ENCODE measurements at places on chromosomes 16 and 17.

- DNase-seq, result no peak
Measured at GRCh38 chr16:76162046-76162445, 115.2 kb upstream of the CNTNAP4 start.

GRCh38 chr16:74617206-74617788, 10.4 kb upstream of the GLG1 start:
- DNase-seq, result no peak

DNA sequence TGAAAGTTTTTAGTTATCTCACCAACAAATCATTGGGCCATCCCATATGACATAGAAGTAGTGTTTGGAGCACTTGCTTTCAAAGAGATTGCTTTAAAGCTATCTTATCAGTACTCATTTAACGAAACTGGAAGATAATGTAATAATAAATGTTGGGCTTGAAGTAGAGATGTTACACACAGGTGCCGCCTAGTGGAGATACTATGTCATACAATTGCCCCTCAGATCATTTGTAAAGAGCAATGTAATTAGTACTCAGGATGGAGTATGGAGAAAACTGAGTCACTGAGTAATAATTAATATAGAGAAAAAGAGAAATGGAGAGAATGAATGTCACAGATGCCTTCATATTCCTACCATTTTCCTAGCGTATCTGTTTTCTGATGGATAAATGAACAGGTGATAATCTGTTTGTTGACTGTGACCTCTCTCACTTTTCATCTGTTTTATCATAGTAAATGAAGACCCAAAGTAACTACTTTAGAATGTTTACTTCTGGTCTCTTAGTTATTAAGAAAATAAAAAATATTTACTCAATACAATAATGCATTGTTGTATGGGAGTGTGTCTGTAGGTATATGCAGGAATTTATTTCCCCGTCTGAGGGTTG, 80.4 kb downstream of the EFCAB5 start:
- DNase-seq, result peak; percentile 44

GRCh38 chr16:3587547-3588110, 10.4 kb upstream of the NLRC3 start:
- no peak for DNase-seq

GRCh38 chr17:28553000-28553505, 629 bp upstream of the UNC119 start:
- DNase-seq, result no peak

- no peak for DNase-seq
Measured at GRCh38 chr16:55597928-55598327, 31.4 kb downstream of the CAPNS2 start.

GRCh38 chr17:57125866-57126265, 40.8 kb downstream of the AKAP1 start:
- DNase-seq, result no peak

- no peak for DNase-seq
Measured at GRCh38 chr16:23476289-23476688, 23.3 kb upstream of the COG7 start.

DNA sequence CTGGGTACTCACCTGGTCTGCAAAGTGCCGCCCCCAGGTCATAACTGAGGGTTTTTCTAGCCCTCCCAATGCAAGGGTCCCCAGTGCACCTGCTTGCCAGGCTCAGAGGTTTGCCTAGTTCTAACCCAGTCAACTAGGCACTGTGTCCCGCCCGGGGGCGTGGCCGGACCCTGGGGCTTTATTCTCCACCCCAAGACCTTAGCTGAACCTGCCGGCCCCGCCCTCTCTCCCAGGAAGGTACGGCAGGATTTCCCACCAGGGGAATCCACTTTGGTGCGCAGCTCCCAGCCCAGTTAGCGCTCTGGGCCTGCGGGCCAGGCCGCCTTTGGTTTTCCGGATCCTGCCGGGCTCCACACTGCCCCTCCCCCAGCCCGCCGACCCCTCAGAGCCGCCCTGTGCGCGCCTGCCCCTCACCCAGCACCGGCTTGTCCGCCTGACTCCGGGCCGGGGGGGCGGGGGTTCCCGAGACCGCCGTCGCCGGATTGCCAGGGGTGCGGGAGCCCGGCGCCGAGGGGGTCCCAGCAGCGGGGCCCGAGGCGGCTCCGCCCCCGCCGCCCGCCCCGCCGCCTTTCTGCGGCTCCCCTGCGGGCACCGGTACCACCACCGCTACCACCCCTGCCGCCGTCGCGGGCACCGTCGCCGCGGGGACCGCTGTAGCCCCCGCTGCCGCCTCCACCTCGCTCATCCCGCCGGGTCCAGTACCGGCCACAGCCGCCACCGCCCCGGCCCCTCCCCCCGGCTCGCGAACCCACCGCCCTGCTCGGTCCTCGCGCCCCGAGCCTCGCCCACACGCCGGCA, 424 bp downstream of the YBX2 start:
- no peak for DNase-seq
